ENCODE measurements at places on chromosomes 2 and 18.

GRCh38 chr2:1752751-1753150 lies 8.4 kb upstream of the PXDN start:
- no peak for DNase-seq

DNA sequence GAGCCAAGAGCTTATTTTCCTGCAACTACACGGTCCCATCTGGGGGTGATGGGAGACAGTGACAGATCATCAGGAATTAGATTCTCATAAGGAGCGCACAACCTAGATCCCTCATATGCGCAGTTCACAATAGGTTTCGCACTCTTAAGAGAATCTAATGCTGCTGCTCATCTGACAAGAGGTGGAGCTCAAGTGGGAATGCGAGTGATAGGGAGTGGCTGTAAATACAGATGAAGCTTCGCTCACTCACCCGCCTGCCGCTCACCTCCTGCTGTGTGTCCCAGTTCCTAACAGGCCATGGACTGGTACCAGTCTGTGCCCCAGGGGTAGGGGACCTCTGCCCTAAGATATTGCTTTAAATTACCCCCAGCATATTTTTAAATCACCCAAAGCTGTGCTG lies 10.8 kb downstream of the LRRFIP1 start:
- DNase-seq: no peak

DNA sequence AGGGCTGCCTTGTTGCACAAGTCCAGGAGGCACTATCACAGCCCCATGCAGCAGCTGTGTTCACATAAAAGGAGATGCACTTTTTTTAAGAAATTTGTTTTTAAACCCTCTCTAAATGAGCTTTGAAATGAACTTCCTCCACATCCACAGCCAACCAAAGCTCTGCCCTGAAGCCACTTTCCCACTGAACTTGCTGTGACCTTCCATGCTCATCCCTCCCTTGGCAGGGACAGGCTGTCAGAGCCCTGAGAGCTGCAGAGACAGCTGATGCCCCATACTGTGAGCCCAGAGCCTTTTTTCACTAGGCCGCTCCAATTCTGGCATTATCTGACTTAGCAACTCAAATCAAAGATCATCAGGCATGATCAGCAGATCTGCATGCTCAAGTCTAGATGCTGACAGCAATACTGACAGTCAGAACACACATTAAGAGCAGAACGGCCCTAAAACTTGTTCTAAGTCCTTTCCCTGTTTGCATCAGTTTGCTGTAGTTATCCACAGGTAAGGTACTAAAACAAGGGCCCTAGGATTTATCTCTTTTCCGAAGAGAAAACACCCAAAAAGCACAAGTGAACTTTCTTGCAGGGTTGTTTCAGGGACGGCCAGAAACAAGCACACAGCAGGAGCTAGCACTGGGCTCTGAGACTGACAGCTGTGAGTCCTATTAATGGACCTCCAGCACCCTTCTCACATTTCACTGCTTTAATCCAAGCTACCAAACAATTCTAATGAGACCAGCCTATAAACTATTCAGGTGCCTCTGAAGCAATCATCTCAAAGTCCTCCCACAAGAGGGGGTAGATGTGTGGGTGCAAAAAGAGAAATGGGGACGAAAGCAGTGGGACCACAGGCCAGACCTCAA lies 34.9 kb downstream of the RNU4ATAC start:
- no peak for DNase-seq

- DNase-seq: no peak
These were observed 13.7 kb upstream of the ST3GAL5 start for GRCh38 chr2:85902496-85902895.

GRCh38 chr18:26022585-26022984 lies 67.8 kb downstream of the SS18 start:
- DNase-seq: no peak

DNA sequence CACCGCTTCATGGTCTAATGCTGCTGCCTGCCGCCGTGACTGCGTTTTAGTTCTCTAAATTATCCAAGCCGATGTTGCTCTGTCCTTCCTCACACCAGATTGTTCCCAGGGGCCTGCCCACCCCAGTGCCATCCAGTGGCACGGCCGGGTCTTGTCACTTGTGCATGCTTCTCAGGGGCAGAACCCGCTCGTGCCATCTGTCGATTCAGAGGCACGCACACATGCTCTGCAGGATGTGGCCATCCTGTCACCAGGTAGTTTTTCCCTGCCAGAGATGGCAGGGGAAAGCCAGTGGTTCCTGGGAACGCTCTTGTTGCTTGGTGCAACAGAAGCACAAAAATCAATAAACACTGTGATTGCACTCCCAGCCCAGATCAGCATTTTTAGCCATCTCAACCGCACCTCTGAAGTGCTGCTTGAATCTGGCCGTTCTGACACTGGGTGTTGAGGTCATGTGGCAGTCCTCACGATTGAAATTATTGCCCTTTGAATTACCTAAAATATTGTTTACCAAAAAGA lies 119.6 kb upstream of the BOD1L2 start:
- DNase-seq: no peak

DNA sequence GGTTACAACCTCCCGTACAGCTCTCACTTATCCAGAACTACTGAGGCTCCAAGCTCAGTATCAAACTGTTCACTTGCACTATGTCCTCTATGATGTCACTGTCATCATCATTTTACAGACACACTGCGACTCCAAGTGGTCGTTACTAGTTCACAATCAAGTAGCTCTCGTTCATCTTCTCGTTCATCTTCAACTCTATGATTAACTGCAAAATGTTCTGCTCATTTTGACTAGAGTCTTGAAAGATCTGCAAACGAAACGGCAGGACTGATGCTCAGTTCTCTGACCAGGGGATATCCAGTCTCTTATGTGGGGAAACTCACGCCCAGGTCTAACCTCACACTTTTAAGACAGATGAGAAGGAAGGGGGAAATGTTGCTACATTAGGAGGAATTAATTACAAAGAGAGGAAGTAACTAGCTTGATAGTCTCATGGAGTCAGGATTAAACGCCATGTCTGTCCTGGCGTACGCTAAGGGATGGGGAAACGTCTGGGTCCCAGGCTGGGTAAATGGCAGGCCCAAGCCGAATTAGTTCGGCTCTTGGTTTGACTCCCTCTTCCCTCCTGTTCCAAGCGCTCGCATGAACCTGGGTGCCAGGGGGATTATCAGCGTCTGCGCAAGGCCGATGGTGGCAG lies 794 bp upstream of the CHCHD5 start:
- DNase-seq: no peak

- DNase-seq: no peak
These were observed 244.7 kb upstream of the MMADHC start for GRCh38 chr2:149832324-149832723.

DNA sequence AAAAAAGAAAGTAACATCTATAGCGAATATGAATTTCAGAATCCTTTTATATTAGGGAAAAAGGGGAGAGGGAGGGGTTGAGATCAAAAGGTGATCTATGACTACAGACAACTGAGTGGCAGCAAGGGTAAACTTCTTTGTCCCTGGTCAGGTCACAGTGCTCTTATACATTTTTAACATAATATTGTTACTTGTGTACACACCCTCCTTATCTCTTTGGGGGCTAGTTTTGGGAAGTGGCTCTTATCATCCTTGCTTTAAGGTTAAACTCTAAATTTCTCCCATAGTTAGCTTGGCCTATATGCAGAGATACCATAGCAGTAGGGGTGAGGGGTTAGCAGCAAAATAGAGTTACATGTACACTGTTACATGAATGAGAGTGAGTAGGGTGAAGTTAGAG lies 31.6 kb upstream of the ATG16L1 start:
- no peak for DNase-seq

GRCh38 chr2:233092432-233093165 lies 32.5 kb downstream of the INPP5D start:
- no peak for DNase-seq

DNA sequence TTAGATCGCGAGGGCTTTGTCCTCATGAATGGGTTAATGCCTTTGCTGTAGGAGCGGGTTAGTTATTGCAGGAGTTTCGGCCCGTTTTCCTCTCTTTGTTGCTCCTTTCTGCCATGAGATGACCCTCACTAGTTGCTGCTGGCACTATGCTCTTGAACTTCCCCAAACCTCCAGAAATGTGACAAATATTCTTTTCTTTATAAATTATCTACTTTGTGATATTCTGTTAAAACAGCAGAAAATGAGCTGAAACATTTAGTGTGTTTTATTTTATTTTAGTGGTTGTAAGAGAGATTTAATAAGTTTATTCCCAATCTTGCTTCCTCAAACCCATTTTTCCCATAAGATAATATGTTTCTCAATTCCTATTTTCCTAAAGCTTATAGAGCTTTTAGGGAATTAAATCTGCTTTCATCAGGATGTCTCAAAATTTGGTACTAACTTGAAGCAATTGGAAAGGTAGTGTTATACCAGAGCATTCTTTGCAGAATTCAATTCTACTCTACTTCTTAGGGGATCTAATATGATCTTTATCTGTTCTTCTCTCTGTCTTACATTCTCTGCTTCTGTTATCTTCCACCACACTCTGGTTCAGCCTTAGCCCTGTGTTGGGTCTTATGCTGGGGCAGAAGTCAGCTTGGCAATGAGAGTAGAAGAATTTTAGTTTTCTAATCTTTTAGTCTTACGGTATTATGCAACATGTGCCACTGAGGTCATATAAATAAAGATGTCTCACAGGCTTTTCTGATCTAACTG lies 23.1 kb downstream of the DDX1 start:
- DNase-seq: no peak

DNA sequence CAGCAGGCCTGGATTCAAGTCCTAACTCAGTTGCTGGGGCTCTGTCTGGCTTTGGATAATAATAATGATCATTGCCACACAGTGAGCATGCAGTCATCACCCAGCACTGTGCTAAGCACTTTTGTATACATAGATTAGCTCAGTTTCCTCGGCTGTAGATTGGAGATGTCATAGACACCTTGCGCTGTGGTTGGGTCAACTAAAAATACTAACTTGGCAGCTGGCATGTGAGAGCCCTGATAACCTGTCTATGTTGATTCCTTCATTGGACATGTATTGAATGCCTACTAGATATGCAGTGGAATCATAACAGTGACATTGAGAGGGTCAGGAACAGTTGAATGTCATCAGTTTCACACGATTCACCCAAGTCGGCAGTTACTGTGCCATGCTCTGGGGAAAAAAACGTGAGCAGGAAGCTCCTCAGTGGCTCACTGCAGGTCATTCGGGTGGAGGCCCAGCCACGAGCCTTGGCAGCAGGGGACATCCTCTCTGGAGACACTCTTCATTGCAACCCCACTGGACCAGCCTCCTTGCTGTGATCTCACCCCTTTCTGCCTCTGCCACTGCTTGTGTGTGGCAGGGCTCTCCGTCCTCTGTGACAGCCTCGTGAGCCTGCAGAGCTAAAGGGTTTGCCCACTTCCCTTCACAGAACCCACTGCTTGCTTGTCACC lies 85.3 kb downstream of the NPAS2 start:
- DNase-seq: no peak

DNA sequence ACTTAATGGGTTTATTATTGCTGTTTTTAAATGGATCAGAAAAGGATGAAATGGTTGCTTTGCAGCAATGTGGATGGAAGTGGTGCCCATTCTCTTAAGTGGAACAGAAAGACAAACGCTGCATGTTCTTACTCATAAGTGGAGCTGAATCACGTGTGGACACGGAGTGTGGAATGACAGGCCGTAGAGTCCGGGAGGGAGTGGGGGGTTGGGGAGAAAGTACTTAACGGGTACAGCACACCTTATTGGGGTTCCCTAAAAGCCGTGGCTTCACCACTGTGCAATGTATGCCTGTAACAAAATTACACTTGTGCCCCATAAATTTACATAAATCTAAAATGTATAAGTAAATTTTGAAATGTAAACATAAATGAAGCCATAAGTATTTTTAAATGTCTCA lies 64.0 kb upstream of the CTDP1 start:
- DNase-seq: no peak

DNA sequence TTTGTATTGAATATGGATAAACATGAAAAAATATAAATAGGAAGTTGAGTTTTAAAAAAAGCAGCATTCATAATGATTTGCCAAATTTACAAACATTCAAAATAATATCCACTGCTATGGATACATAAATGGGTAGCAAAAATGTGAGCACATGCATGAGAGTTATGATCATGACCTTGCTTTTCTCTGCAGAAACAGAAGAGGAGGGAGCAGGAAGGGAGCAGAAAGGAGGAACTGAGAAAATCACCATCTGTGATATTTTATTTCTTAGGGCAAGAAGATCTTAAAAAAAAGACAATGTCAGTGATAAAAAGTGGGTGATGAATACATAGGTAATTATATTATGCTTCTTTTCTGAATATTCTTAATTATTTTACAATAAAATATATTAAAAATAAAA lies 17.7 kb upstream of the CCDC93 start:
- no peak for DNase-seq

DNA sequence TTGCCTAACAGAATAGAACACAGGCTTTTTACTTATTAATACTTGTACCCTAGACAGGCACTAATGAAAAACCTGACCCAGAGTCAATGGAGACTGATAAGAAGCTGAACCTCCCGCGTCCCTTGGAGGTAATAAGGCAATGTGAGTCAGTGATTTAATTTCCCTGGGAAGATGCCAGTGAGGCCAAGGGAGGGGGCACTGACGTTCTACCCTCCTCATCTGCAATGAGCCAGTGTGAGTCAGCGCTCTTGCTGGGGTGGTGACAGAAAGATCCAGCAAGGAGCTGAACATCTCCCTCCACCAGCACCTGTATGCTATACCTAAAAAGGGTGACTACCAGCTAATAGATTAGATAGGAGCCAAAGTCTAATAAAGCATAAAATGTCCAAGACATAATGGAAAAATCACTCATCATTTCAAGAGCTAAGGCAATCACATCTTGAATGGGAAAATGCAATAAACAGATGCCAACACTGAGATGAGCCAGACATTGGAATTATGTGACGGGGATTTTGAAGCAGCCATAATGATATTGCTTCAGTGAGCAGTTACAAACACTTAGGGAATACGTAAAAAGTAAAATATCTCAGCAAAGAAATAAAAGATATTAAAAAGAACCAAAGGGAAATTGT lies 116.9 kb downstream of the TPGS2 start:
- no peak for DNase-seq

DNA sequence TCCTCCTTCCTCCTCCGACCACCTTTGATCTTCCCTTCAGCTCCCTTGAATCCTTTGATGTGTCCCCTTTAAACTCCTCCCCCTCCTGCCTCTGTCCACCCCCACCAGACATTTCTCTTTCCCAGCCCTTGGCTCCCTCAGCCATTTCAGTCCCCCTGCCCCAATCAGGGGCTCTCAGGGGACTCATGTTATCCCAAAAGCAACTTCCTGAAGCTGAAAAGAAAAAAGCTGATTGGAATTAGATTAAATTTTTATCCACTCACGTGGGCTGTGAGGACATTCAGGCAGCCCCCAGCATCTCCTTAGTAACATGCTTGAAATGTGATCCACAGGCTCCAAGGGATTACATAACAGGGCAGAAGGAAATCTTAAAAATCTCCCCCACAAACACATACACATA lies 81.3 kb downstream of the NEURL3 start:
- DNase-seq: no peak

DNA sequence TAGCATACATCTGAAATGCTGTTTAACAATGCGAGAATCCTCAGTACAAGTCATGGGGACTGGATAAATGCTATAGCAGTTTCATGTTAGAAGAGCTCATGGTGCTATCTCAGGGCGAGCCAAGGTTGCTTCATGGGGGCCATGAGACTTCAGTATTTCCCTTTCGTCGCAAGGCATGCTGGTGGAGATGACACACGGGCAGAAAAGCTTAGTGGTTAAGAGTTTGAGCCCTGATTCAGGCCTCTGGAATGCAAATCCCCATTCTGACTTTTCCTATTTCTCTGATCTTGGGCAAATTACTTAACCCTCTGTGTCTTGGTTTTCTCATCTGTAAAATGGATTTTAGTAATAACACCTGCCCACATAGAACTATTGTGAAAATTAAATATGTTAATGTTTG lies 57.4 kb upstream of the EPHA4 start:
- no peak for DNase-seq

GRCh38 chr2:179703702-179704101 lies 157.7 kb downstream of the ZNF385B start:
- no peak for DNase-seq
